LHCN-M2 (cell line): ENCODE measurements at places on chromosomes 6 and 20. TPM values are rescaled to one million over a fixed set of nuclear protein-coding genes. Genes with fewer than 3 reads are reported as not detected.
A peak's percentile ranks its signal among the peaks of the same experiment; 100 is the strongest.

DNA sequence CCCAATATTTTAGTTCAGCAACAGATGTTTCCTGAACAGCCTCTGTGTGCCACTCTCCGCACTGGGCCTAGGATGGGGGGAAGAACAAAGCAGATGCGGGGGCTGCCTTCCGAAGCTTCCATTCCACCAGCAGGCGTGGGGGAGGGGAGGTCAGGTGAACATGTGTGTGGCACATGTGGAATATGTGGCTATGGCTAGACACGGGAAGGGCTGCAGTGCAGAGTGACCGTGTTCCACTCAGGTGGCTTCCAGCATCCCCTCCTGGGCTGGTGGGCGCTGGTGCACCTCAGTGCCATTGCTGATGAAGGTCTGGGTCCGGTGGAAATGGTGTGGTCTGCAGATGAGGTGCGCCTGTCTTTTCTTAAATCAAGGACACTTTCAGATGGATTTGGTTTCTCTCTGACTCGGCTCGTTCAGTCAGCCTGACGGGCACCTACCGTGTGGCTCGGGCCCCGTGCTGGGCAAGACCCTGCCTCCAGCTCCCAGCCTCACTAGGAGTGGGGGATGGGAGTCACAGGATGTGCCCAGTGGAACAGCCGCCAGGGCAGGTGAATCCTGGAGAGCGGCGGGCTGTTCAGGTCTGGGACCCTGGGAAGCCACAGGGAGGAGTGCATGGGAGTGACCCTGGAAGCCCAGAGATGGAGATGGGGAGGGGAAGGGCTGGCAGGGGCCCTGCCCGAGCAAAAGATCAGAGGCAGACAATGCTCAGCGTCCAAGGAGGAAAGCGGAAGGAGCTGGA, 111.0 kb downstream of the SYCP2 start:
- no peak for DNase-seq

- peak; percentile 56 for DNase-seq
These were observed 83.0 kb downstream of the SCAND1 start for GRCh38 chr20:35871259-35871771.

GRCh38 chr6:136408204-136408603, 118.6 kb upstream of the BCLAF1 start:
- peak; percentile 56 for DNase-seq

Gene MRPL14
- total RNA-seq, result 72.9 and 73.9 TPM in 2 replicates

DNA sequence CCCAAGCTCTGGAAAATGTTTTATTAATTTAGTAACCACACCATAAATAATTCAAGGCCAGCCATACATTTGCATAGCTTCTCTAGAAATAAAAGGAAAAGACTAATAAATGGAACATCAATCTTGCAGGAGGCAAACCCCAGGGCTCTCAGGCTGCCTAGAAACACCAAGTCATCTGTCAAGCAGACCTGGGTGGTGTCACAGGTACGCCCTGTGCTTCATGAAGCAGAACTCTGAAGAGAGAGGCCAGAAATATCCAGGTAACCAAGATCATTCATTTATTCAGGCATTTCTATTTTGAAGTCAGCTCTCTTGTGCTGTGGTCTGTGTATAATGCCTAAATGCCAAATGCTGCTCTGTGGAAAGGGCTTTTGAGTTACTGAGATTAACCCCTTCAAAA, 45.3 kb upstream of the ARMH2 start:
- no peak for DNase-seq

Gene ETV7
- 0.17 TPM in 1 of 2 replicates, not detected in the other for total RNA-seq

- no peak for DNase-seq
These were observed 16.2 kb downstream of the PM20D2 start for GRCh38 chr6:89162047-89162371.

Gene FAM83C
- not detected in 2 replicates for total RNA-seq

Gene MRAP2
- 0.23 and 0.51 TPM in 2 replicates for total RNA-seq

DNA sequence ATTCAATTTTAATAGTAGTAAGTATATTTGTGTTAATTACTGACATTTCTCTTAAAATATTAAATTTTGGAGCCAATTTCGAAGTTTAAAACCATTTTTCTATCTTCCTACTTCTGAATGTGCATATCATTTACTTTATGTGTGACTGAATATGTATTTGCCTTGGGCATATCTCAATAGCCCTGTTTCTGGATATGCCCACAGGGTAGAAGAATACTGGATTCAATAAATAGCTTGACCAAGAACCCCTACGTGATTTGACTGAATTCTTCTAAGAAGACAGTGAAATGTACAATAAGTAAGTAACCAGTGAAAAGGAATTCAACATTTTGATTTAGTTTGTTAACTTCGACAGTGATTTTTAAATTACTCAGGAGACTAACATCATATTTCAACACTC, 7.8 kb downstream of the HMGN3 start:
- no peak for DNase-seq

GRCh38 chr20:51413857-51414256, 128.7 kb downstream of the NFATC2 start:
- no peak for DNase-seq

GRCh38 chr20:45318386-45318939, 10.4 kb upstream of the MATN4 start:
- no peak for DNase-seq

Gene FOXA2
- total RNA-seq, result not detected in 2 replicates

DNA sequence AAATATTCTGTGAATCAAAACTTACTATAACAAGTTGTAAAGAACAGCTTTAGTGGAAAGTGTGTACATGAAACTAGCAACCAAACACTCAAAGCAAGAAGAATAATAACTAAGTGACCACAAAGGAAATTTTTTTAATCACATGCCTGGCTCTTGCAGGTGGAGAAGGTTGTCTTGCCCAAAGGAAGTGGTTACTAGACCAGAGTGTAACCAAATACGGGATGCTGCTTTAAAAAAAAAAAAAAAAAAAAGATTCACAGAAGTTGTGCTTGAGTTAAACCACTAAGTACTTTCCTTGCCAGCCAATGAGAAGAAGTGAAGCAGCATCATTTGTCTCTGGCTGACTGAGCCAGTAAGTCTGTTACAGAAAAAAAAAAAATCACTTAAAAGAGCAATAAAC, 19.1 kb upstream of the HLA-DQB1 start:
- peak; percentile 11 for DNase-seq

- no peak for DNase-seq
These were observed 57.8 kb upstream of the ZFAND3 start for GRCh38 chr6:37761554-37762271.

DNA sequence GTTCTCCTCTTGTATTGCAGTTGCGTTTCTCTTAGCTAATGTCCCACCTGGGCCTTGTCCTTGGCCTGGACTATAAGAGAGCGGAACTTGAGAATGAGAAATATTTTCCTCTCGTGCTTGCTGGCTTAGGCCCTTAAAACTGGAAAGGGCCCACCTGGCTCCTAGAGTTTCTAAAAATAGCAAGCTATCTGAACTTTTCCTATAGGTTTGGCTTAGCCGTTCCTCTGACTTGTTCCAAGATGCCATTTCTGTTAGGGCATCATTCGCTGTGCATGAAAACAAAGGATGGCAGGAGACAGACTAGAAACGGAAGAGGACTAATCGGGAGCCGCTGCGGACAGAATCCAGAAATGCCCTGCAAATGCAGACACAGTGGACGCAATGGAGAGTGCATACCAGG, 4.5 kb downstream of the RIPOR3 start:
- no peak for DNase-seq

DNA sequence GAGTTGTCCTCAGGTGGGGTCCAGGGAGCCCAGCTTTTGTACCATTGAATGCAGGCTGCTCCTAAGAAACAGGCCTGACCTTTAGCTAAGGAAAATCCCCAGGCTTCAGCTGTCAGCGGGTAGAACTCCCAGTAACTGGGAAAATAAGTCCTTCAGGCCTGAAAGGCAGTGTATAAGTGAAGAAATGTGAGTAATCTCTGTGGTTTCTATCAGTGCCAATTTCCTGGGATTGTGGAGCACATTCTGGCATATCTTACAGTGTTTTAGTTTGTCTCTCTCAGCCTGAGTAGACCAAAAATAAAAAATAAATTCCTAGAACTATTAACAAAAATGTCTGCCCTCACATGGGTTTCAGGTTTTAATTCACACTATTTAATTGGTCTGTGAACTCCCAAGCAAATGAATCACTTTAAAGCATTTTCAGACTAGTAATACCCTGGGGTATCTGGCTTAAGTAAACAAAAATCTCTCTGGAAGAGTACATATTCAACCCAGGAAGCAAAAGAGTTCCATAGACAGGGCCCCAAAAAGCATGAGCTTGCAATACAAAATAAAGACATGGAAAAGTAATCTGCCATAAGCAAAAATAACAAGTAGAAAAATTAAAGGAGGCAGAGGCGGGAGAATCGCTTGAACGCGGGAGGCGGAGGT, 566.2 kb upstream of the NOX3 start:
- DNase-seq, result no peak

DNA sequence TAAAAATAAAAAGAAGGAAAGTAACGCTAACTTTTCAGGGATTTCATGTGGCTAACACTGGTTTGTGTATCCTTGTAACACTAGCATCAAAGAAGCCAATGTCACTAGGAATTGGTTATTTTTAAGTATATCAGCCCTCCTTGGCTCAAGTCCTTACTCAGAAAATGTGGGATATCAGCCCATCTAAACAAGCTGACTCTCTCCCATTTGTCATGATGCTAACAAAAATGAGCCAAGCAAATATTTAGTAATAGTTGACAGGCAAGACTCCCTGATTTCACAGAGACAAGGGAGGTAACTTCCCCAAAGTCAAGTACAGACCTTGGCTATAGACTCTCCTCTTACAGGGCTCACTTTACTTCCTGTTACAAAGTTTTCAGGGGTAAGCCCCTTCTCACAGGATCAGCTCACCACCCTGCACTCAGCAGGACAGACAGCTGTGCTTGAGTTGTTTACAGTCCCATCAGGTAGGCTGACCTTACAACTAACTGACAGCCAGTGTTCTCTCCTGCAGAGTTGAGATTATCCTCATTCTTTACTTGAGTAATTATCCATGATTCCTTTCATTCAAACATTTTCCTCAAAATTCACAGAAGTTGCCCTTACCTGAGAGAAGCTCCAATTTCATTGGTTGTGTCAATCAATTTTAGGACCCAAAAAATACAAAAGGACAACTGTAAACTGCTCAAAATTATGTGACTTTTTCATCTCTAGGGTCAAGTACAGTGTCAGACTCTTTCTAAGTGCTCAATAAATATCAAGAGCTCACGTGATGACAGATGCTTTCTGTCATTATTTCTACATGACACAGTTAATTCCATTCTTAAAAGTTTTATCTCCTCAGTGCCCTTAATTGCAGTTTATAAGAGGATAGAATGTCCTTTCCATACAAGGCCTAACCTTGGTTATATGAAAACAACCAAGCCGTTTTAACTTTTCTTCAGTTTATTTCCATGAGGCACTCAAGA, 38.1 kb upstream of the BMP5 start:
- no peak for DNase-seq

DNA sequence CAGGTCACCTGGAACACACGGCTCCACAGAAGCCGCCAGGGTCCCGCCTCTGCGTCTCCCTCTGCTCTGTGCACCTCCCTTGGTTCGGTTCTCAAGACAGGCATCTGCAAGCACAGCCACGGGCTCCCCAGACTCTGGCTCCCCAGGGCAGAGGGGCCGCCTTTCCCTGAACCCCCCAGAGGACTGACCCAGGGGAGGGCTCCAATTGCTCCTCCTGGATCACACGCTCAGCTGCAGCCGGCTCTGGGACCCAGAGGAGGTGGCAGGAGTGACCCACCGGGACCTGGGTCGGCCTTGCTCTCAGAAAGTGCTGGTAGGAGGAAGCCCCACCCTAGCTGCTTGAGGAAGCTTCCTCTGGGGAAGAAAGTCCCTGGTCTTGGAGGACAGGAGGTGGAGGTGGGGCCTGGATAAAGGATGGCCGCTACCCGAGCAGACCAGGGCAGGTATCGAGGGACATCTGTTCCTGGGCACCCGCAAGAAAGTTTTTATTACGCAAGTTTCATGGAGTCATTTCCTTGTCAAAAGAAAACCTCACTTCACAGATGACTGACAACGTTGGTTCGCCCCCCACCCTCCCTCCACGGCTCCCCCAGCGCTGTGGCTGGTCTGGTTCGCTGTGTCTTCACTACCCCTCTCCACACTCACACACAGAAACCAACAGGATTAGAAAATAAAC, 103.9 kb upstream of the AFDN start:
- no peak for DNase-seq

DNA sequence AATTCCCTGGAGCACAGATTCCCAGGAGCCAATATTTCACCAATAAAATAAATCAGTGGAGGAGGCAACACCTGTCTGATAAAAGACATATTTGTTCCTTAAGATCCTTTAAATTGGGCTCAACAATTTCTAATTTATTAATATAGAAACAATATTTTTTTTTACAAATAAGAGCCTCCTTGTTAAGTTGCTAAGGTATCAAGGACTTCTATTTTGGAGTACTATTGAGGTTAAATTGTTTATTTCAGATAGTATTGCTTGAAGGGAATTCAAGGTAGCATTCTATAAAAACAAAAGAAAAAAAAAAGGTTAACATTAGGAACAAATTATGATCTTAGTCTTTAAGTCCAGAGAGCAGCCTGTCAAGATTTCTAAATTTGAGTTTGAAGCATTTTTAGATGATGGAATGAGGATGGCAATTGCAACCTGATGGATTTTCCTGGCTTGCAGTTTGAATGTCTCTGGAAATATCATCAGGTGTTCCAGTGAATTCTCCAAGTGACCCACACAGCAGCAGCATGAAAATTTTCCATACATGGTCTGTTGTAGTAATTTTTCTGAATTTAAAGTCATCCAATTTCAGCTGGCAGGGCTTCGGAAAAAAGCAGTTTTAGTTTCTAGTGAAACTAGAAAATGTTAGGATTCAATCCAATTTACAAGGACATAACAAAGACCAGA, 19.3 kb upstream of the NCR2 start:
- DNase-seq, result no peak

- no peak for DNase-seq
These were observed 42.5 kb downstream of the HLA-G start for GRCh38 chr6:29870104-29870503.

Gene MDFI
- 0.23 TPM in 1 of 2 replicates, not detected in the other for total RNA-seq

DNA sequence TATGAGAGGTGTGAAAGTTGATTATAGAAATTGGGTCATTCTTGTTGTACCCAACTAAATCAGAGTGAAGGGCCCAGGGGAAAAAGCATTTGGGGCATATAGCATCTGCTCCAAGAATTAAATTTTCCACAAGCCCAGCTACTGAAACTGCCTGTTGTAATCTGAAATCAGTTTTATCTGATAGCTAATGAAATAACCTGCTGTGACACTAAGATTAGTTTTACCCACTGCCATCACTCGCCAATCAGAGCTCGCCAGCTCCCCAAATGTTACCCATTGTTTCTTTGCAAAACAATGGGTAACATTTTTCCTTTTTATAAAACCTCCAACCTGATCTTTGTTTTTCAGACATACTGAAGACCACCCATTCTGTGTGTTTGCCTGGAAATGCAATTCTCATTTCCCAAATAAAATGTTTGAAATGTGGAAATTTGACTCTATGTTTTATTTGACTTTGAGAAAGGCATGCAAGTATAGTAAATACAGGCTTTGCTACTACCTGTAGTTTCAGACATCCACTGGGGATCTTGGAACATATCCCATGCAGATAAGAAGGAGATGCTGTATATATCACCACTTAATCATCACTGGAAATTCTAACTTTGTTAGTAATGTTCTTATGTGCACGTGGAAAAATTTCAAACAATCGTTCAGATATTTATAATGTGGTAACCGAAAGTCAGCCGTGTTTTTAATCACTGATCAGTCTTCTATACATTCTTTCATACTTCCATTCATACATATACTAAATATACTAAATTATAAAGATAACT, 6.3 kb upstream of the AHI1 start:
- DNase-seq, result no peak

Gene SNX5
- total RNA-seq, result 116 and 132 TPM in 2 replicates

- no peak for DNase-seq
These were observed 69.5 kb upstream of the AFDN start for GRCh38 chr6:167757249-167757648.

GRCh38 chr20:50762045-50762422, 30.7 kb downstream of the PARD6B start:
- no peak for DNase-seq
